ENCODE measurements at places on chromosomes 16 and 17.
A peak's percentile ranks its signal among the peaks of the same experiment; 100 is the strongest.

DNA sequence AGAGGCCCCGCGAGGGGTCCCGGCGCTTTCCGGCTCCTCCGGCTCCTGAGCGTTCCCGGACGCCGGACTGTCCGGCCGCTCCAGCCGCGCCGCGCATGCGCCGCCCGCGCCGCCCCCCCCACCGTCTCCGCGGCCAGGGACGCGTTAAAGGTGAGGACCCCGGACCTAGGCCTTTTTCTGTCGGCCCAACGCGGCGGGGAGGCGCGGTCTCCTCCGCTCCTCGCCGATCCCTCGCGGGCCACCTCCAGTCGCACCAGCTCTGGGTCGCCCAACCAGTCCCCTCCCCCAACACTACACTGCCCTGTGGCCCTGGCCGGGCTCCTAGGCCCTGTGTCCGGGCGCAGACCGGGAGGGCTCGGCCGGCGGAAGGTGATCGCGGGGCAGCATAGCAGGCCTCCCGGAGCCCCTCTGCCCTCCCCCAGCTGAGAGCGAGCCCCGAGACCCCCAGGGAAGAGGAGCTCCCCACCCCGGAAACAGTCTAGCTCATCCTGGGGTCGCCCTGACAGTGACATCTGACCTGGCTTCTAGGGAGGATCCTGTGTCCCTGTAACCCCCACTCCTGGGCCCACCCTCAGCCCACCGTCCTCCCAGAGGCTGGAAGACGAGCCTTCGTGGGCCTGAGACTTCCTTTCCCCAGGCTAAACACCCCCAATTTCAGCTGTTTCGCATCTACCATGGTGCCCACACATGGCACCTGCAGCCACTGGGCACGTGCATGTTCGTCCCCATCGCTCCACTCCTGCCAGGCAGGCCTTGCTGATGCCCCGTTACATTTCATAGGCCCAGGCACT, 14.7 kb upstream of the BCAR1 start:
- no peak for DNase-seq

DNA sequence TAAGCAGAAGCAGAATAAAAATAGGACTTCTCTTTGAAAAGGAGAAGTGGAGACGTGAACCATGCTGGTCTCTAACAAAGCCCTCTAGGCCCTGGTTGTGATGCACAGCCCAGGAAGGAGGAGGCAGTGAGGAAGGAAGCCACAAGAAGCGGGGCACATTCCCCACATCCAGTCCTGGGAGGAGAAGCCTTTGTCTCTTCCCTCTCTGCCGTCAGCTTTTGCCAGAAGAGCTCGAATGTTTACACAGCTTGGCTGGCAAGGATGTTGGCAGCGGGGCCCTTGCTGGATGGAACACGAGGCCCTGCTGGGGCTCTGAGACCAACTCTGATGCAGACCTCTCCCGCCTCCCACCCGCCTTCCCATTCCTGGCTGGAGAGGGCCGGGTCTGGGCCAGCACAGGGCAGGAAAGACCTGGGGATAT, 91.3 kb downstream of the MAF start:
- DNase-seq: no peak

GRCh38 chr16:87664792-87665191, 62.5 kb downstream of the JPH3 start:
- no peak for DNase-seq

- DNase-seq: no peak
Observed at GRCh38 chr17:19005137-19005773, 691 bp upstream of the FAM83G start.

DNA sequence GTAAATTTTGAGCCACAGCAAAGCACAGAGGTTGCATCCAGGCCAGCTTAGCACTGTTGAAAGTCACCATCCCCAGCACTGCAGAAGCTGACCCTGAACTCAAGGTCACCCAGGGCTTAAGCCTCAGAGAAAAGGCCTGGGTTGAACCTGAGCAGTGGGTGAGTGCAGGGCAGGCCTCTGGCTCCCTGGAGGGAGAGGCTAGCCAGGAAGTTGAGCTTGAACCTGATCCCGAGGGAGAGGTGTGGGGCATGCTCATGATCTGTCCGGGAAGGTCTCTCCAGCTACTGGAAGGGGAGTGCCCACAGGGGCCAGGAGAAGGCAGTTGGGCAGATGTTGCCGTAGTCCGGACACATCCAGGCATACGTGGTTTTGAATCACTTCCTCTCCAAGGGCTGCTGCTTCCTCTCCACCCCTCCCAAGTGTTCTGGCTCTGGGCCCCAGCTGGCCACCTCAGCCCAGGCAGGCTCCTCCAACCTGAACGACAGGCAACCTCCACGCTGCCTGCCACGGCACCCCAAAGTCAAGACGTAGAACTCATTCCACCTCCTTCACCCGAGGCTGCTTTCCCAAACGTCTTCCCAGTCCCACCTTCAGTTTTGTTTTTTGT, 18.4 kb downstream of the CARHSP1 start:
- no peak for DNase-seq

- DNase-seq: no peak
Observed at GRCh38 chr17:45404870-45405249, 27.8 kb downstream of the ARHGAP27 start.

GRCh38 chr17:45230410-45230786, 8.7 kb downstream of the FMNL1 start:
- no peak for DNase-seq

DNA sequence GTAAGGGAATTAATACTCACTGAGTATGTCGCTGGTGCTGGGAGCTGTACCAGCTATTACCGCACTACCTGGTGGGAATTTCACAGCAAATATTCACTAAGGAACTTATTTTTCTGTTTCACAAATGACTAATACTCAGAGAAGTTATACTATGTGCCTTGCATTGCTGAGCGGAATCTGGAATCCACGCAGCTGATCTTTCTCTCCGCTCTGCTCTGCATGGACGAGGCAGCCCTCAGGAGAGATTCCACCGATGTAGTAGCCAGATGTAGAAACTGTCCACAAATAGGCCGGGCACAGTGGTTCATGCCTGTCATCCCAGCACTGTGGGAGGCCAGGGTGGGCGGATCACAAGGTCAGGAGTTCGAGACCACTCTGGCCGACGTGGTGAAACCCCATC, 17.1 kb downstream of the NME3 start:
- no peak for DNase-seq

DNA sequence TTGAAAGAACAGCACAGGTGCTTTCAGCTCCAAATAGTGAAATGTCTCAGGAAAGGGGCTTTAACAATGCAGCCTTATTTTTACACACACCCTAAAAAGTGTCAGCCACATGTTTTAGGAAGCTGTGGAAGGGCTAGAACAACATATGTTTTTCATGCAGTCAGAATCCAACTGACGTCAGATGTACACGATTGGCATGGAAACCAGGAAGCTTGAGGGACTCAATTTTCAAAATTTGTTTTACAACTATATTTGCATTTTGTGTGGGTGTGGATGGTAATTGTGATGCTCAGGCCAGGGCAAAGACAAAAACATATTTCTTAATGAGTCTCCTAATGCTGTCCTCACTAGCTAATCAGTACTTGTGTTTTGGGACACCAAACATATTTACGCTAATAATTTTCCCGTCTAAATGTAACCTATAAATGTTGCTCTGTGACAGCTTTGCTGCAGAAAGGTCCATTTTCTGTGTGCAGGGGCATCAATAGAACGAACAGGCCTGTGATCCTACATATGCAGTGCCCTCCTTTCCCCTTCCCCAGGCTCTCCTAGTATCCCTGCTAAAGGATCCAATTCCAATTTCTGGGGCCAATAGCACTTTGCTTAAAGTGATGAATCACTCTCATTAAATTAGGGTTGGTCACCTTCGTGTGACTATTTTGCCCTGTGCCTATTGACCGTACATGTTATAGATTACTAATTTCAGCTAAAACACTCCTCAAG, 434.0 kb upstream of the CDH5 start:
- DNase-seq: no peak

GRCh38 chr16:5649762-5650743, 552.5 kb upstream of the EEF2KMT start:
- DNase-seq: no peak

GRCh38 chr17:3771140-3771539, 29.8 kb downstream of the ITGAE start:
- DNase-seq: no peak

- no peak for DNase-seq
Observed at GRCh38 chr17:21028192-21028591, 14.6 kb downstream of the USP22 start.

DNA sequence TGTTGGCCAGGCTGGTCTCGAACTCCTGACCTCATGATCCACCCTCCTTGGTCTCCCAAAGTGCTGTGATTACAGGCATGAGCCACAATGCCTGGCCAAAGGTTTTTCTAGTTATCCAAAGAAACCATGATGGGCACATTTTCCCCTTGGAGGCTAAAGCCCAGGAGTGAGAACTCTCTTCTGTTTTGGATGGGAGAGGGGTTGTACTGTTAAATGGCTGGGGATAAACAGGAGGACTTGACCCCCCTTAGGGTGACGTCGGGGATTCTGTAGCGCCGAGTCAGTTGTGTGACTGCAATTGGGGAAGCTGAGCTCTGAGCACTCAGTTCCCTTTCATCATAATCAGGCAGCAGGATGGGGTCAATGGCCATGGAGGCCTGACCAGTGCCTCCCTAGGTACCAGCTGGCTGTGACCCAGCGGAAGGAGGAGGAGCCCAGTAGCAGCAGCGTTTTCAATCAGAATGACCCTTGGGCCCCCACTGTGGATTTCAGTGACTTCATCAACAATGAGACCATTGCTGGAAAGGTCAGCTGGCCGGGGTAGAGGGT, 4.1 kb downstream of the AOC3 start:
- no peak for DNase-seq

GRCh38 chr17:82317394-82318168, at the start of gene CD7:
Gene CD7, minus strand, starts transcription at chr17:82317608. Its CDS starts 113 bp downstream, at chr17:82317495.
- no peak for DNase-seq

- no peak for DNase-seq
Observed at GRCh38 chr16:1793578-1794220, at the start of gene IGFALS. Gene IGFALS, minus strand, starts transcription at chr16:1793705. Its CDS starts 53 bp downstream, at chr16:1793652.

GRCh38 chr16:86515777-86516622, 5.7 kb downstream of the FOXF1 start:
- no peak for DNase-seq

- DNase-seq: peak; percentile 49
Observed at GRCh38 chr16:89192956-89193575, 7.3 kb downstream of the SLC22A31 start.

- no peak for DNase-seq
Observed at GRCh38 chr17:7745748-7746470, 28.4 kb downstream of the DNAH2 start.

DNA sequence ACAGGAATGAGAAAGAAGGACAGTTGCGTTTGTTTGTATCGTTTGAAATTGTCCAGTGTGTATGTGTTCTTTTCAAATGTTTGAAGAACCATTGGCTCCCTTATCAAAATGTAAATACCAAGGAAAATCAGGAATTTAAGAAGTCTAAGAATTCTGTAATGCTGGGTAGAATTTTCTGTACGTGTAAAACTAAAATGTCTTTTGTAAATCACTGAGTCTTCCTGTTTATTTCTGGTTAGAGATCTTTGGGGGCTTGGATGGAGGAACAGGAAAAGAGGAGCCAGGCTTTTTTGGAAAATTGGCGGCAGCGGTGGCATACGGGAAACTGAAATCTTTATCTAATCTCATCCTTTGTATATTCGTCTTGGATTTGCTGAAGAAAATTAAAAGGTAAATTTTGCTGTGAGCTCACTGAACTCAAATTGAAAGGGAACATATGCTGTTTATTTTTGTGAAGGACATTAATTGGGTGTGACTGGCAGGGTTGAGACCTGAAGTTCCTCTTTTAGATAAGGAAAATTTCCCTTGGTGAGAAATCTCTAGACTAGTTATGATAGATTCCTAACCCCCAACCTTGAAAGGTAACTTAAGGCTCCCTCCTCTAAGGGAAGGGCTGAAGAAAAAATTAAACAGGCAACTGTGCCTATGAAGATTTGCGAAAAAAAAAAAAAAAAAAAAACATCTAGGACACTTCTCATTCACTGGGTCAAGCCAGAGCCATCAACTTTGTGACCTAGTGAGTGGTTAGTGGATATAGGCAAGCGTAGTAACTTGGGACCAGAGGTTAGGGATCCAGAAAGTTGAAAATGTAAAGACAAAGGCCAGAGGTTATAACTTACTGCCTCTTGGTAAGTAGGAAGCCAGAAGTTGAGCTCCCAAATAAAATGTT, 10.8 kb downstream of the TAT start:
- DNase-seq: no peak

DNA sequence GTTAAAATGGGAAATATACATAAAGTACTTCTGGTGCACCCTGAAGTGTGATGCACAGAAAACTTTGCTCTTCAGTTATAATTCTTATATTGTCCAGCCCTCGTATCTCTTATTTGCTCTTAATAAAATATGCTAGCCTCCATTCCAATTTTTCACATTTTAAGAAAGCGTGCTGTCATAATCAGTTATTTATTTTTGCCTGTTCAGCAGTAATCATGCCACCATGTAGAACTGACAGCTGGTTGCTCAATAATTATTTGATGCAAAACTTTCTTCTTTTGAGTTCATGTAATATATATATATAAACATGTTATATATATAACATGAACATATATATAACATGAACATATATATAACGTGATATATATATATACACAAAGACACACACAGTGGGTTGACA, 294.6 kb downstream of the CNTNAP4 start:
- no peak for DNase-seq

DNA sequence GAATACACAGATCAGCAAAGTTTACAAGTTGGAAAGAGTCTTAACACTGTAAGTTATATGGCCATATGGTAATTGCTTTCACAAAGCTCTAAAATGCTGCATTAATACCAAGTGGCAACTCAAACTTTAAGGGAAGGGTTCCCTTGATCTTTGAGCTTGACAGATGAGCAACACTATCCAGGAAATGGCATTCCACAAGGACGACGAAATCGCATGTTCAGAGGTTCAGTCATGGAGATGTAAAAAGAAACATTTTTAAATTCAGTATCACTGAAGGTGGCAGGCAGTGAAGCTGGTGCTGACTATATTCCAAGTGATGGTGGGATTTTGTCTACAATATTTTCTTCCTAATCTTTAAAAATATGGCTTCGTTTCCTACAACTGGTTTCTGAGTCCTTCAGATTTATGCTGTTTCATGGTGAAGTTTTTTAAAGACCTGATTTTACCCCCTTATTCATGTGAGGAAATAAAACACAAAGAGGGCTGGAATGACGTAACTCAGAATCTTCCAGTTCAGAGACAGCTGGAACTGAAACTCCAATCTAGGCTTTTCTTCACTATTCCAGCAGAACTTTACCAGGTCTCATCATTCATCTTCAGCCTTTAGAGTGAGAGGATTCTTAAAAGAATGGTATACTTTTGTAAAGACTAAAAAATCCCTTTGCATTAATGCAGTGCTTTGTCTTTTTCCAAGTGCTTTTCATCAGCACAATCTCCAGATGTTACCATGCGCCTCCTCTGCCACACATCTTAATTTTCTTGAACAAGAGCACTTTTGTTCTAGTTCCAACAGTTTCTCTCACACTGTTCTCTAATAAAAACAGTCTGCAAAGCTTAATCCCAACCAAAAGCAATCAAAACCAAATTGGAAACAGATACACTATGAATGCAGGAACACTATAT, 20.2 kb downstream of the CHCT1 start:
- DNase-seq: no peak

- no peak for DNase-seq
Observed at GRCh38 chr16:51056331-51056730, 94.7 kb downstream of the SALL1 start.

All from stimulated activated CD4-positive, alpha-beta T cell treated with anti-CD3 and anti-CD28 coated beads, TNF-alpha, amount 100 ng/mL, for 1 hour (primary cell).